Neuronal stem cell (in vitro differentiated cells): ENCODE measurements at places on chromosomes 3 and 15.
A peak's percentile ranks its signal among the peaks of the same experiment; 100 is the strongest.

DNA sequence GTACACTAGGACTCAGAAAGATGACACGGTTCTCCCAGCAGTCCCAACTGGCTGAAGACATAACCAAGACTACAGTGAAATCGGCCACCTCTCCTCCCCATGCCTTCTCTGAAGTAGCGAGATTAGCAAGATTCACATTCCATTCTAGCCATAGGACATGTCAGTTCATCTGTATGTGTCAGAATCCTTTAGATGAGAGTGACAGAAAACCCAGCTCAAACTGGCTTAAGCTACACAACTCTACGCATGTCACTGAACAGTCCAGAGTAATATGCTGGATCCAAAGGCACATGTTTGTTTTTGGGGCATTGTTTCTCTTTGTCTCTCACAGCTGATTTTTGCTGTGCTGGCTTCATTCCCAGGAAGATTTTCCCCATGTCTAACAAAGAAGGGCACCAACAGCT lies 75.8 kb downstream of the RARB start:
- no peak for DNase-seq

DNA sequence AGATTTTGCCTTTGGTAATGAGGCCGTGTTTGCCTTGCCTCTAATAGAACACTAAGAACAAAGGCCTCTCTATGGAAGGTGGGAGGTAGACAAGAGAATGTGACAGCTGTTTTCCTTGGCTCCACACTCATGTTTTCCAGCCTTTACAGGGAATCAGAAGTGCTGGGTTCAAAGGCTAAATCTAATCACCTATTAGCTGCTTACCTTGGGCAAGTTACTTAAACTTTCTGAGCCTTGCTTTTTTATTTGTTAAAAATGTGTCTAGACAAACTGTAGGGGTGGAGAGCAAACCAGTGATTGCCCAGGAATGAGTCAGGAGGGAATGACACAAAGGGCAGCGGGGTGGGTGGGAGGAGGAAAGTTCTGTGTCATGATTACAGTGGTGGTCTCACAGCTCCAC lies 179.0 kb downstream of the P3H2 start:
- DNase-seq: no peak

DNA sequence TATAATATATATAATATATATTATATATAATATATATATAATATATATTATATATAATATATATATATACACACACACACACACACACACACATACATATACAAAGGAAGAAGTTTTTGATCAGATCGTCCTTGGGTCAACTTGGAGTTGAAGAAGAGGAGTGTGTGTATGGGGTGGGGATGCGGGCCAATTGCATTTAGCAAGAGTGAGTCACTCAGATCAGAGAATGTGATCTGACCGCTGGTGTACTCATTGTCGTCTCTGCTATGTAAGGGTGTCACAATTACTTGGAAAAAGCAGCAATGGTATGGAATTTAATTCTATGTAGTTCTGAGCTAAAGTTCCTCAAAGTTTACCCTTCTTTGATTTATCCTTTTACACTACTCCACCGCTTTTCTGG lies 4.6 kb upstream of the VGLL3 start:
- no peak for DNase-seq

GRCh38 chr3:67559029-67559605 lies 95.3 kb downstream of the SUCLG2 start:
- no peak for DNase-seq

DNA sequence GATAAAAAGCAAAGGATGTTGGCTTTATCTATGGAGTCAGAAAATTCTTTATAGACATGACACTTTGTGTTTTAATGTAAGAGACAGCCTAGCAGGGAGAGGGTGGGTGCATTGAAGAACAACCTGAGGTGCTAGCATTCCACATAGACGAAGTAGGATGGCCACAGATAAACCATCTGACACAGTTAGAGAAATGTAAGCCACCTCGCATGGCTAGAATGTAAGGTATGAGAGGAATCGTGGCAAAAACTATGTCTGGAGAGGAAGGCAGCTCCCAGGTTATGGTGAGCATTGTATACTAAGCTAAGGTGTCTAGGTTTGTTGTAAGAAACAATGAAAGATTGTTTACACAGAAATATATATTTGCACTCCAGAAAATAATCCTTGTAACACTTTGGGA lies 194.0 kb upstream of the SLITRK3 start:
- DNase-seq: no peak

DNA sequence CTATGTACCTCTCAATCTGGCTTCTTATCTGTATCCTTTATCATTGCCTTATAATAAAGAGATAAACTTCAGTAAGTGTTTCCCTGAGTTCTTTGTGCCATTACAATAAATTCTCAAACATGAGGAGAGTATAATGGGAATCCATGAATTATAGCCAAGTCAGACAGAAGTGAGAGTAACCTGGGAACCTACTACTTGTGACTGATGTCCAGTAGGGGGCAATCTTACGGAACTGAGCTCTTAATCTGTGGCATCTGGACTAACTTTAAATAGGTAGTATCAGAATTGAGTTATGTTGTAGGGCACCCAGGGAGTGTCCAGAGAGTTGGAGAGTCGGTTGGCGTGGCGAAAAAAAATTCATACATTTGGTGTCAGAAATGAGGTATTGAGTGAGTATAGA lies 542.6 kb downstream of the ZBBX start:
- peak; percentile 27 for DNase-seq

DNA sequence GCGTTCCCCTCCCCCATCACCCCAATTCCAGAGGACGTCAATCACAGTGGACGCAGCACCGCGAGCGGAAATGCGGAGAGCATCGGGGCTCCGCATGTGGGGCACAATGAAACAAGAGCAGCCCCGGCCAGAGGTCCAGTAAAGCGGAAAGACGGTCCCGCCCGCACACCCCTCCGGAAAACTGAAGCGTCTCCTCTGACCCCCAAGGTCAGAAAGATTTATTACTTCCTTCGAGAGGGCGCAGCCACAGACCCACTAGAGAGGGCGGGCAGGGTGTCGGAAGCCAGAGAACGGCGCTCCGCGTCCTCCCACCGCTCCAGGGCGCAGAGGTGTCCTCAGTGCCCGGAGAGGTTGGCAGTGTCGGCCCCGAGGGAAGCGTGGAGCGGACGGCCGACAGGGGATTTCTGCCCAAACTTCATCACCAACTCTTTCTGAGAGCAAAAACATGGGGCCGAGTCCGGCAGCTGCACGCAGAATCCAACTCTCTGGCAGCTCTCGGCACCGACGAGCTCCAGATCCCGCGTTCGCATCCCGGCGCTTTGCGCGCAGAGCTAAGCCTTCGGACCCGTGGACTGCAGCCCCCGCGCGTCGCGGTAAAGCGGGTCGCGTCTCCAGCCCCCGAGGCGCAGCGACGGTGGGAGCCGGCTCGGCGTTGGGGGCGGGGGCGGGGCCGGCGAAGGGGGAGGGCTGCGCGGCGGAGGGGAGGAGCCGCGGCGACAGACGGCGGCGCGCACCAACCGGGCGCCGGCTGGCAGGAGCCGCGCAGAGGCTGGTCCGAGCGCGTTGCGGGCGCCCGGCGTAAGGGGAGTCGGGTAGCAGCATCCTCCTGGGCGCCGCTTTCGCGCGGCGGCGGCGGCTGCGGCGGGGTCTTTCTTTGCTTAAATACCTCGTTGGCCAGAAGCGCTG lies at the start of gene CHST2:
TSS of gene CHST2 (plus strand) at position 763 of the 906 bp plus-strand sequence. CDS start 1,046 bp downstream, outside the sequence.
- DNase-seq: peak; percentile 77

DNA sequence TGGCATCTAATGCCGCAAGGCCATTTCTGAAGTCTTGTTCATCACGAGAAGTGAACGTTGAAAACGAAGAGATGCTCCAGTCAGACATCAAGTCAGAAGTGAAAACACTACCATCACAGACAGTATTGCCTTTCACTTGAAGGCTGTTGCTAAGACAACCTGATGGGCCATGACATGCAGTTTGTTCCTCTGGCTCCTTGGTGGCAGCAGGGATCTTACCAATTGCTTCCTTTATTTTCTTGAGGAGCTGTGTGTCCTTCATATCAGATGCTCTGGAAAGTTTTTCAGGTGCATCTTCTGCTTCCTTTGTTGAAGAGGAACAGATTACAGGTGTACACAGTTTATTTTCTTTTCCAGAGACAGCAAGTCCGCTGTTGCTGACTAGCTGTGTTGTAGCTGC lies 30.7 kb upstream of the MYLK start:
- no peak for DNase-seq

DNA sequence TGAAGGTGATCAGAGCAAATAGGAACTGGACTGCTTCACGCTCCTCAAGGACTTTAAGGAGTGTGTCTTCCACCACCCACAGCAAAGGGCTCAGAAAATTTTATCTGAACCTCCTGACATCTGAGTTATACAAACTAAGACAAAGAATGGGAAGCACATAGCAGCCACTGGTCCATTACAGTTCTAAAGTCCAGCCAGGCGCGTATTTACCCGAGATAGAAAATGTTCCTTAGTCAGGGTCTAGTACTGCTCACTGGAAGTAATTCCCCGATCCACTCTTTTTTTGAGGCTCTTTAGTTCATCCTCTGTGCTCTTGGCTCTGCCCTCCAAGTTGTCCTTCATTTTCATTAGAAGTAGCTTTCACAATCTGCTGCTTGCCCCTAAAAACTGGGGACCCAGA lies 88.5 kb upstream of the GOLGA8J start:
- no peak for DNase-seq

- peak; percentile 37 for DNase-seq
Measured at GRCh38 chr3:14839236-14839635, 20.5 kb downstream of the FGD5 start.

GRCh38 chr15:40843885-40844695 lies at the start of gene SPINT1:
Gene SPINT1 (plus strand): TSS chr15:40844048. CDS start chr15:40844555, 507 bp downstream.
- no peak for DNase-seq

- no peak for DNase-seq
Measured at GRCh38 chr3:158152186-158152585, 42.3 kb downstream of the RSRC1 start.

GRCh38 chr3:172918165-172918564 lies 167.6 kb downstream of the ECT2 start:
- no peak for DNase-seq

DNA sequence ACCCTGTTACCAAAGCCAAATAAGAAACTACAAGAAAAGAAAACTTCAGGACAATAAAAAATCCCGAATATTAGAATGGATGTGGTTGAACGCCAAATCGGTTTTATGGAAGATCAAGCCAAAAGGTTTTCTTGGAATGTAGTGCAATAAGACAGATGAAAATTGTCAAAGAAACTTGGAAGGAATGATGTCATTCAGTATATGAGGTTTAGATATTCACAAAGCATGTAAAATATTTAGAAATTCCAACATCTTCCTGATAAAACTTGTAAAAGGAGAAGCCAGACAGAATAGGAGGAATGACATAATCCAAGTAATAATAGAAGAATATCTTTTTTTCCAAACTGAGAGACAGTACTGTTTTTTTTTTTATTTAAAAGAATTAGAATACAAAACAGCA lies 130.3 kb upstream of the ZPLD1 start:
- no peak for DNase-seq

- no peak for DNase-seq
Measured at GRCh38 chr3:63961891-63962290, 49.7 kb upstream of the SCAANT1 start.

DNA sequence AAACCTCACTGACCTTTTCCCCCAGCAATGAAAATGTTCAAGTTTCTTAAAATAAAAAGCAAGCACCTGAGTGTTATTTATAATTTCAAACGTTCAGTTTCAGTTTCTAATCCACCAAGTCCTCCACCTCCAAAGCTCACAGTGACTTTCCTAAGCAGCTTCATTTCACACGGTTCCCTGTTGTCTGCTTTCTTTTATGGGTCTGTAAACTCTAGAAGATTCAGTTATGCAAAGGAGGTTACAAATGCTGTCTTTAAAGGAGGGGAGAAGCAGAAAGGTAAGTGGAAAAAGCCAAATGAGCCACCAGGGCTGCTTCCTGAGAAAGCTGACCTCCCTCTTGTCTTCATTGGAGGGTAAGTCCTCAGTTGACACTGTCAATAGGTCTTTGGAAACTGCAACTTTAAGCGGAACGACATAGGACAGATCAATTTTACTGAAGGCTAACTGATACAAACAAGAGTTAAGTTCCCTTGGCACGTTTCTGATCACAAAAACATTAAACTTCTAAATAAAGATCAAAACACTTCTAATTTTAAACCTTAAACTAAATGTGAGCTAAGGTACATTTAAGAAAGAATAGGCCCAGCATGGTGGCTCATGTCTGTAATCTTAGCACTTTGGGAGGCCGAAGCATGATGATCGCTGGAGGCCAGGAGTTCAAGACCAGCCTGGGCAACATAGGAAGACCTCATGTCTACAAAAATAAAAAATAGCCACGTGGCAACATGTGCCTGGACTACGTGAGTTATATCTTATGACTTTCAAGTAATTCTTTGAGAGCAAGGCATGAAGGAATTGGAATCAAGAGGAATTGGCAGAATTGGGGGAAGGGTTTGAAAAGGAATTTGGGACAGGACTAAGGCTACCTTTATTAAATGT lies 151.9 kb upstream of the UBE2E1 start:
- no peak for DNase-seq

DNA sequence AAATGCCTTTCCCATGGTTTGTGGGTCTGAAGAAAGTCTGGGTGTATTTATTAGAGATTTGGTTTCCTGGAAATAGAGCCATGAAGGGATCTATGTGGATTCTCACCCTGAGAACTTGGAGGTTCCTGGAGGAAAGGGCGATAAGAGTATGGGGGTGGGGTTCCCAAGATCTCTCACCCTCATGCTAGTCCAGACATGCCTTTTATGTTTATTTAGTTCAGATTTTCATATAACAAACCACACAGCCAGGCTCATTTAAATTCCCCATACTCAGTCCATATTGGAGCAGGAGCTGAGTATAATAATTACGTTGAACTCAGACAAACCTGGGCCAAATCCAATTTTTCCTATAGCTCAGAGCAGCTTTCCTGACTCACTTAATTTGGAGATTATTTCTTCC lies 566.6 kb downstream of the GOLGA6L6 start:
- no peak for DNase-seq

DNA sequence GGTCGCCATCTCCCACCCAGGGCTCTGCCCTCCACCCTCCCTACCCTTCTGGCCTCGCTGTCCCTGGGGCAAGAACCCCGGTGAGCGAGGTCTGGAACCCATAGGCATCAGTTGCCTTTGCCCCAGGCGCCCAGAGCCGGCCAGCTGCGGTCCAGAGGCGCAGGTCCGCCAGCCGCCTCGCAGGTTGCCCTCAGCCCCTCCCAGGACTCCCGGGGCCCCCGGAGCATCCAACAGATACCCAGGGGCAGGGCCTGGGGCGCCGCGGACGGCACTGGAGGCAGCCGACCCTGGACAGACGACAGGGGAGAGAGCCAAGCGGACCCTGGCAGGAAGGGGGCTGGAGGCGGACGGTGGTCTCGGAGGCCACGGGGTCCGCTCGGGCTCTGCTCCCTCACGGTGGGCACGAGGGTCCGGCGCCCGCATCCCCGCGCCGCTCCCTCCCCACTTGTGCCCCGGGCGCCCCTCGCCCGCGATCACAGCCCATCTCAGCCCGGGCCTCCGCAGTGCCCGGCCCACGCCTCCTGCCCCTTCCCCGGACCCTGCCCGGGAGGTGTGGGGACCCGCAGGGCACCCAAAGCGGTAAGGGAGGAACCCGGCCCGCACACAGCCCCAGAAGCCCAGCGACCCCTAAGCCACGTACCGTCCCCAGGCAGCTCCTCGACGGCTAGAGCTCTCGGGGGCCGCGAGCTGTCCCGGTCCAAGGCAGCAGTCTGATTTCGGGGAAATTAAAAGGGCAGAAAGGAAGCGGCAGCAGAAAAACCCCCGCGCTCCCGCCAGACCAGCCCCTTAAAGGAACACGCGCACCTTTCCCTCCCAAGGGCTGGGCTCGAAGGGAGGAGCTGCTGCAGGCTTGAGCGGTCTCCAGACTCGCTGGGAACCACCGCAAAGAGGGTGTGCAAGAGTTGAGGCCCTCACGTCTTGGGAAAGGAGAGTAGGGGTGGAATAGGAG lies at the start of gene HAPLN3:
TSS of gene HAPLN3 (minus strand) at position 726 of the 949 bp plus-strand sequence. CDS start 8,246 bp downstream, outside the sequence.
- DNase-seq: no peak
